Effector memory CD4-positive, alpha-beta T cell (primary cell): ENCODE measurements at places on chromosomes 16 and 17.

DNA sequence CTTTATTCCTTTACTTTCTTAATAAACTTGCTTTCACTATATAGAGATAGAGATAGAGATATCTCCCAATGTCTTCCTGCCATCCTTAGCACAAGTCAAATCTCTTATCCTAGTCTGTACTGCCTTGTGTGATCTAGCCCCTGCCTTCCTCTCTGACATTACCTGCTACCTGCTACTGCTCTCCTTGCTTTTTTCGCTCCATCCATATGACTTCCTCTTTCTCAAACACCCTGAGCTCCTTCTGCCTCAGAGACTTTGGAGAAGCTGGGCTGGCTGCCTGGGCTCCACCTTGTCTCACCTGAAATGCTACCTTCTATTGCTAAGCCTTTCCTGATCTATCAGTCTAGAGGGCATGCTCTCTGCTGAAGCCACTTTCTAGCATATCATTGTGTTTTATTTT lies 24.7 kb upstream of the WSB1 start:
- DNase-seq, result no peak

GRCh38 chr16:66900721-66901441 lies 17.8 kb downstream of the CDH16 start:
- no peak for DNase-seq

DNA sequence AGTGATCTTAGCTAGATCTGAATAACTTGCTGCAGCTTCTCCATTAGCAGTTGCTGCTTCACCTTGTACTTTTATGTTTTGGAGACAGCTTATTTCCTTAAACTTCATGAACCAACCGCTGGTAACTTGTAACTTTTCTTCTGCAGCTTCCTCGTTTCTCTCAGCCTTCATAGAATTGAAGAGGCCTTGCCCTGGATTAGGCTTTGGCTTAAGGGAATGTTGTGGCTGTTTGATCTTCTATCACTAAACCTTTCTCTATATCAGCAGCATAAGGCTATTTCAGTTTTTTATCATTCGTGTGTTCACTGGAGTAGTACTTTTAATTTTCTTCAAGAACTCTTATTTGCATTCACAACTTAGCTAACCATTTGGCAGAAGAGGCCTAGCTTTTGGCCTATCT lies 21.5 kb upstream of the TMEM92 start:
- no peak for DNase-seq

DNA sequence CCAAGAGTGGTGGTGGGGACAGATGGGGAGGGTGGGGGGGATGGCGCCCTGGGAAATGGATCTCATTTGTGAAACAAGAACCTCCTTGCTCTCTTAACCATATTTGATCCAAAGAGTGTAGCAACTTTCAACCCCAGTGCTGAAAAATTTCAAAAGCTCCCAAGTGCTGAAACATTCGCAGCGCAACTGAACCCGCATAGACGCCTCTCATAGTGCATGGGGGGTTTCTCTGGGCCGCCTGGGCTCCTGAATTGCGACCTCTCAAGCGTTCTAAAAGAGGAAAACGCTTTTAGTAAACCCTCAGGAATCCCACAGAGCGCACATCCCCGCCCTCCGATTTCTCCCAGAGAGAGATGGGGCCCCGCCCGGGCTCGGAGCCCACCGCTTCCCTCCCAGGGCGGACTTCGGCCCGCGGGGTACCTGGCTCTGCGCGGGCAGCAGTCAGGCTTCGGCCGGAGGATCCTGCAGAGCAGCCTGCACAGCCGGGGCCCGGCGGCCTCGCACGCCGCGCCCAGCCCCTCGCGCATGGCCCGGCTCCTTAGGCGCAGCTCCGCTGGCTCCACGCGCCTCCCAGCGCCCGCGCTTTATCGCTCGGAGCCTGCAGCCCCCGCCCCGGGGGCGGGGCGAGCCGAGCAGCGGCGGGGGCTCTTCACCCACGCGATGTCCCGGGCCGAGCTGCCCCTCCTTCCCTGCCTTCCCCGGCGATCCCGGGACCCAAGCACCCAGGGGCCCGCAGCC lies 7.0 kb downstream of the NOS2 start:
- DNase-seq, result no peak

- DNase-seq, result no peak
These were observed 83.2 kb upstream of the HNF1B start for GRCh38 chr17:37827905-37828650.

DNA sequence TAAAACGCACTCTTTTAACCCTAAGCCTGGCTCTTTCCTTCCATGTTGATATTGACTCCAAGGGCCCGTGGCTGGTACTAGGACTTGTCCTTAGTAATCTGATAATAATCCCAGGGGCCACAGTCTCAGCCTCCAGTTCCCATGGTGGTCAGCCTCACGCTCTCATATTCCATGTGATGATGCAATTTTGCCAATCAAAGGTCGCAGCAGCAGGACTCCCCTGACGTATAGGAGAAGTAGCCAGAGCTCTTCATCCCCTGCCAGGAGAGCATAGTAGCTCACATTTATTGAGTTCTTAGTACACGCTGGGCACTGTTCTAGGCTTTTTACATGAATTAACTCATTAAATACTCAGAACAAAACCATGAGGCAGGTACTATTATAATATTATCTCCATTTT lies 42.4 kb downstream of the CD300LF start:
- DNase-seq, result no peak

DNA sequence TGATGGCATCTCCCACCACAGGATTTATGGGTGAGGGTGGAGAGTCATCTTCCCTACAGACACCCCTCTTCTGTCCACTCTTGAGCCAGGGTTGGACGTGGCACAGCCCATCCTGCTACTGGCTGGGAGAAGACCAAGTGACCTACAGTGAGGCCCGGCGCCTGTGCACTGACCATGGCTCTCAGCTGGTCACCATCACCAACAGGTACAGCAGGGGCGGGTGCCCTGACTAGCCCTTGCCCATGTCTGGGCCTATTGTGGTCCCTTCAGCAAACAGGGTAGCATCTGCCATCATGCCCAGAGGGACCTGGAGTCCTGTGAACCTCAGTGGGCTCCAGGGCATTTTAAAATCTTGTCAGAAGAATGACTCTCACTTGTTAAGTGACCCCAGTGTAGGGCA lies 48.2 kb downstream of the MRC2 start:
- DNase-seq, result no peak

DNA sequence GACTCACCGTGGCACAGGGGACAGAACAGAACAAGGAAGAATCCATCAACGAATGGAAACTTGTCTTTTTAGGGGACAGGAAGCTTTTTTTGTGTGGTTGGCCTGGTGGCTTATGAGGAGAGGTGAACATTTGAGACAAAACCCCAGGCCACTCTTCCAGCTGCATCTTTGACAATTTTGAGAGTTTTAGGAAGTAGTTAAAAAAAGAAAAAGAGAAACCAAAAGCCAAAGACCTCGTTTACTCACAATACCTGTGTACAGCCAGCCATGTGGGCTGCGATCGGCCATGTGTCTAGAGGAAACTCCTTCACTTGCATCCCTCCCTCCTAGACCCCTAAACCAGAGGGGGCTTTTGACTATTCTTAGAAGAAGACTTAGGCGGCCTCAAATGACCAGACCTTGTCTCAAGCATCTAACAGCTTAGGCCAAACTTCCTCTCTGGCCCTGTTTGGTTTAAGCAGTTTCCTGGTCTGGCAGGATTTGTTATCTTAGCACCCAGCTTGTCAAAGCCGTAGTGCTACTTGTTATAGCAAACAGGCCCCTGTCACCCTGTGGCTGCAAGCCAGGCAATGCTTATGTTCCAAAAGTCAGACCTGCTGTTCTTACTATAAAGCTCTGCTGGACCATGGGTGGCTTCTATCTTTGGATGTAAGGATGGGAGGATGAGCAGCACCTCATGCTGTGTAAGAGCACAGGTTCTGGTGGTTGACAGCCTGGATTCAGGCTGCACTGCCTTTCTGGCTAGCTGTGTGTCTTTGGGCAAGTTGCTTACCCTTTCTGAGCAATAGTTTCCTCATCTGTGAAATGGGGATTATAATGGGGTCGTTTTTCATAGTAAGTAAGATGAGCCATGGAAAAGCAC lies 17.7 kb downstream of the KSR1 start:
- DNase-seq, result peak; percentile 71

- DNase-seq, result no peak
These were observed 2.5 kb downstream of the ADAD2 start for GRCh38 chr16:84193480-84193879.

- DNase-seq, result no peak
These were observed 219.8 kb downstream of the KATNIP start for GRCh38 chr16:27769561-27770255.

DNA sequence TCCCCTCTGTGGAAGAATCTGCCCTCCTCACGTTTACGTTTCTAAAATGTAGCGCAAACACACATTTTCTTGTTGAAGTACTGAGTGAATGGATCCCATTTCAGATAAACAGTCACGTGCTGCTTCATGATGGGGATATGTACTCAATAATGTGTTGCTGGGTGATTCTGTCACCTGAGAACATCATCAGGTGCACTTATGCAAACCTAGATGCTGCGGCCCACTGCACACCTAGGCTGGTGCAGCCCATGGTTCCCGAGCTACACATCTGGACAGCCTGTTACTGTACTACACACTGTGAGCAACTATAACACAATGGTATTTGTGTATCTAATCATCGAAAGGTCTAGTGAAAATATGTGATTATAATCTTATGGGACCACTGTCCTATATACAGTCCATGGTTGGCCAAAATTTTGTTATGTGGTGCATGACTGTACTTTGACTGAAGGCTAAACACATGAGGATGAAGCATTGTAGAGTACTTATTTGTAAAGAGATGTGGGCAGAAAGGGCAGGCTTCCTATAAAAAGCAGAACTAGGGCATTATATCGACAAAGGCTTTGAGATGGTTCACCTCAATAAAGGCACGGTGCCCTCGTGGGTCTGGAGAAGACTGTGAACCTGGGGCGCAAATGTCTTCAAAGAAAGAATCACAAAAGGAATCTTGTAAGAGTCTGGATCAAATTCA lies 26.3 kb downstream of the MARF1 start:
- no peak for DNase-seq

- DNase-seq, result no peak
These were observed 2.5 kb downstream of the CIAPIN1 start for GRCh38 chr16:57444711-57445110.

DNA sequence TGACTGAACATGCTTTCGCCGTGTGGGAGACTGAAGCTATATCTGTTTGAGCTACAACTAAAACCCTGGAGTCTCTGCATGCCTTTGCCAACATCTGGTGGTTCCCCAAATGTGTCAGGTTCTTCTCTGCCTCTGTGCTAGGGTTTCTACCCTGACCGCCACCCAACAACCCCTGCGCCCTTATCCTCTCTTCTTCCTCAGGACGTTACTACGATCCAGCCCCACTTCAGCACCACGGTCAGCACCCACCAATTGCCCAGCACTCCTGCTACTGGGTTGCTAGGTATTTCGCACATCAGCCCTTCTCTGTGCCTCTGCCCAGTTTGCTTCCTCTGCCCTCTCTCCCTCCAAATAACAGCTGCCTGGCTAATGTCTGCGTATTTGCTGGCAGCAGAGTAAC lies 106.3 kb upstream of the HSBP1 start:
- DNase-seq, result no peak

DNA sequence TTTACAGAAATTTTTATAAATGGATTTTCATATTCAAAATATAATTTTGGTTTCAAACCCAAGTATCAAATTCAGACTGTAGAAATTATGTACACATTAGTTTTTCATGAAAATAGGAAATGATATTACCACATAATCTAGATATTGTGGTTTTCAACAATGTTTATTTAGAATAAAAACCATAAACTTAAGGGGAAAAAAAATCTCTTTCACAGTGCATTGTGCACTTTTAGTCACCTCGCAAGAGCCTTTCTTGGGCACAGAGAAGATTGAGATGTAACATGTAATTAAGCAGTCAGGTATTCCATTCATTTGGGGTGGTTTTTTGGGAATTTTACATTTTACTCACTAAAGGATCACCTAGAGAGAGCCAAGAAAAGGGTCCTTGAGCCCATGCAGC lies 104.0 kb downstream of the TANC2 start:
- no peak for DNase-seq

DNA sequence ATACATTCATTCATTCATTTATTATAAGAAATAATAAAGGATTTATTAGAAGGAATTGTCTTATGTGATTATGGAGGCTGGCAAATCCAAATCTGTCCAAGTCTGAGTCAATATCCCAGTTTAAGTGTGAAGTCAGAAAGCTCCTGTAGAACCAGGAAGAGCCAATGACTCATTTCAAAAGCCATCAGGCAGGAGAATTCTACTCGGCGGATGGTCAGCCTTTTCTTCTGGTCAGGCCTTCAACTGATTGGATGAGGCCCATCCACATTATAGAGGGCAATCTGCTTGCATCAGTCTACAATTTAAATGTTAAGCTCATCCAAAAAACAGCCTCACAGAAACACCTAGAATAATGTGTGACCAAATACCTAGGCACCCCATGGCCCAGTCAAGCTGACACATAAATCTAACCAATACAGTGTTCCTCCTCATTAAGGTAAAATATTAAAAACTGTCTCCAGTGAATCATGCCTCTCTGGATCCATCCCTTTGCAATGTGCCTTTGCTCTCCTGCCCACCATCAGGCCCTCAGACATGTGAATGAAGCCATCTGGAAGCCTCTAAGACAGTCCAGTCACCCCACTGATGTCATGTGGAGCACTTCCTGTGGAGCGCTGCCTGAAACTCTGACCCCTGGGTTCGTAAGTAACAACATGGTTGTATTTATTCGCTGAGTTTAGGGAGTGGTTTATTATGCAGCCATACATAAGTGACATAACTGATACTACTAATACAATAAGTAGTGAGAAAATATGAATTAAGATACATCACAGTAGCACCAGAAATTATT lies 69.2 kb upstream of the WSB1 start:
- no peak for DNase-seq

GRCh38 chr17:55731586-55732250 lies 9.1 kb upstream of the TMEM100 start:
- DNase-seq, result no peak

- DNase-seq, result no peak
These were observed 264.9 kb downstream of the FTO start for GRCh38 chr16:53968896-53969295.

- DNase-seq, result no peak
These were observed 534.9 kb upstream of the HSBP1 start for GRCh38 chr16:83272843-83273242.

DNA sequence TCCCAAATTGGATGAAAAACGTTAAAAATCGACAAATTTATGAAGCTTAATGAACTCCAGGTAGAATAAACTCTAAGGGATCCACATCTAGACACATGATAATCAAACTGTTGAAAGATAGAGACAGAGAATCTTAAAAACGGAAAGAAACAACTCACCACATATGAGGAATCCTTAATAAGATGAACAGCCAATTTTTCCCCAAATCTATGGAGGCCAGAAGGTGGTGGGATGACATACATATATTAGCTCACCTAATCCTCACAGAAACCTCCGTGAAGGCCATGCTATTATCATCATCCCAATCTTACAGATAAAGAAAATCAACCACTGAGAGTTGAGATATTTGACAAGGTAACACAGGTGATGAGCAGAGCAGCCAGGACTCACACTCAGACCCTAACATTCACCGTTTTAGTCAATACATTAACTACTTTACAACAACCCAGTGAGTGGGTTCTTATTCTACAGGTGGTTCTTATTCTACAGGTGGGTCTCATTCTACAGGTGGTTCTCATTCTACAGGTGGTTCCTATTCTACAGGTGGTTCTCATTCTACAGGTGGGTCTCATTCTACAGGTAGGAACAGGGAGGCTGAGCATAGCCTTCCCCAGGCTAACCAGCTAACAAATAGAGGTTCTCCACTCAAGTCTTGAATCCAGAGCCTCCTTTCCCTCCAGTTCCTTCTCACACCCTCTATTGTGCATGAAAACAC lies 4.8 kb downstream of the CACNG1 start:
- no peak for DNase-seq
